ENCODE measurements at places on chromosomes 12 and 14. TPM values are rescaled to one million over a fixed set of nuclear protein-coding genes. Genes with fewer than 3 reads are reported as not detected.

Gene RAB15
- total RNA-seq = 71.4 TPM

Gene RPL10L
- not detected for total RNA-seq

Gene SERPINA5
- total RNA-seq = 4.4 TPM

GRCh38 chr14:92135269-92135668 lies 13.5 kb downstream of the CPSF2 start:
- no peak for DNase-seq
